WTC11 (cell line): ENCODE measurements at places on chromosomes 2 and 18. TPM values are rescaled to one million over a fixed set of nuclear protein-coding genes. Genes with fewer than 3 reads are reported as not detected.

DNA sequence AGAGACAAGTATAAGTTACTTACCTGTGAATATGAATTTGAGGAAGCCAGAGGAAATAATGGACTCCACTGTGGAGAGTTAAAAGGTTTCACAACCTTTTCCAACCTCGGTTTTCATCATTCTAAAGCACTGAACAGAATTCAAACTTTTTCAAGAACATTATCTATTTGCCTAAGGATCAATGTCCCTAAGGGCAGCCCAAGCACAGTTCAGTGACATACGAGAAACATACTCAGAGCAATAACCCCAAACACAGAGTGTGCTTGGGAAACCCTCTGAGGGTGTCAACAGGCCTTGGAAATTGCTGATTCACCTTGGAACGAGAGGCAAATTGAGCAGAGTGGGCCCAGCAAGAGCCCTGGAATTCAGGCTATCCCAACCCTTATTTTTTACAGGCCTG, at the start of gene ABCB11:
TSS of gene ABCB11 (minus strand) at position 123 of the 400 bp plus-strand sequence. CDS start 13,199 bp downstream, outside the sequence.
- no peak for DNase-seq
- no peaks in the 10 kb centered on the region for H3K36me3 ChIP-seq
- H3K27ac ChIP-seq: no peak within 1 kb of the TSS
- H3K4me3 ChIP-seq: no peak within 1 kb of the TSS

DNA sequence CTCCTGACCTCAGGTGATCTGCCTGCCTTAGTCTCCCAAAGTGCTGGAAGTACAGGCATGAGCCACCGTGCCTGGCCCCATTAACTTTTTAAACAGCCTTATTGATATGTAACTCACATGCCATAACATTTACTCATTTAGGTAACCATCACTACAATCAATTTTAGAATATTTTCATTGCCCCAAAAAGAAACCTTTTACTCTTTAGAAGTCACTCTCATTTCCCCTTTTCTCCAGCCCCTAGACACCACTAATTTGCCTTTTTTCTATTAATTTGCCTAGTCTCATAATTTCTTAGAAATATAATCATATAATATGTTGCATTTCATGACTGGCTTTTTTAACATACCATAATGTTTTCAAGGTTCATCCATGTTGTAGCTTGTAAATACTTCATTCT, 57.2 kb upstream of the TACR1 start:
- peaks cover 28% of the 10 kb centered on the region for H3K36me3 ChIP-seq
- DNase-seq: no peak
- H3K4me1 ChIP-seq: no peaks in the 10 kb centered on the region
- H3K4me3 ChIP-seq: no peak overlapping the region

GRCh38 chr18:8124232-8125146, 484.7 kb upstream of the RAB12 start:
- H3K4me1 ChIP-seq: peaks cover 8% of the 10 kb centered on the region
- H3K27me3 ChIP-seq: no peaks in the 10 kb centered on the region
- no peak for DNase-seq
- no peak overlapping the region for H3K27ac ChIP-seq

- DNase-seq: no peak
- H3K4me3 ChIP-seq: no peak overlapping the region
- H3K27ac ChIP-seq: no peak overlapping the region
These were observed 6.2 kb upstream of the PER2 start for GRCh38 chr2:238294393-238295143.

The ESCO1 gene
- total RNA-seq: 35.2 to 46.5 TPM (median 35.5 TPM) in 3 replicates

The SLC16A14 gene
- total RNA-seq: 1.7 to 2.7 TPM (median 2.6 TPM) in 3 replicates

The SERPINB5 gene
- 0.17 to 0.25 TPM (median 0.18 TPM) in 3 replicates for total RNA-seq
